ENCODE measurements at places on chromosomes 4 and X.

GRCh38 chr4:9691238-9692065 lies 90.0 kb upstream of the DRD5 start:
- DNase-seq, result peak; percentile 92

DNA sequence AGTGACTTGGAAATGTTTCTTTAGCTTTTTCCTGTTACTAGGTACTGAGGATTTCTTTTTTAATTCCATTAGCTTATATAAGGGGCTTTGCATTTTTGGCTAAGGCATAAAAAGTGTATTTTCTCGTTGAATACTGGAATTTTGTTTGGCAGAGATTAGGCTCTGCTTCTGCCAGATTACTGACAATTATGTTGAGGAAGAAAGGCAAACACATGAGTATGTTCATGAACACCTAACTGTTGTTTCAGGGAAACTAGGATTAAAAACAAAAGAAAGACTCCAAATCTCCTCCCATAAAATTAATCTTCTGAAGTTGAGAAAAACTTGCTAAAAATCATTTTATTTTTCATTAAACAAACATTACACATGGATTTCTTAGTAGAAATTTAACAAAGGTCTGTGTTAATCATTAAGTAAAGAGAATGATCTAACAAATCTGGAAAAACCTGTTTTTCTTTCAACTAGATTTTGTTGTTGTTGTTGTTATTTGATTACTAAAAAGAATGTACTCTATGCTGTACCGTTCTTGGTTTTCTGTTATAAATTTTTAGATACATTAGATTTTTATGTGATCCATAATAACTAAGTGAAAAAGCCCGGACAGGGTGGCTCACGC lies 43.3 kb upstream of the STAG2 start:
- no peak for DNase-seq

GRCh38 chr4:2930135-2930757 lies 33.0 kb downstream of the NOP14 start:
- no peak for DNase-seq

GRCh38 chr4:123599920-123600810 lies 203.6 kb downstream of the SPRY1 start:
- peak; percentile 52 for DNase-seq

GRCh38 chr4:87213421-87214075 lies 6.9 kb downstream of the KLHL8 start:
- DNase-seq, result no peak

GRCh38 chr4:78560296-78560963 lies 8.9 kb downstream of the ANXA3 start:
- no peak for DNase-seq

DNA sequence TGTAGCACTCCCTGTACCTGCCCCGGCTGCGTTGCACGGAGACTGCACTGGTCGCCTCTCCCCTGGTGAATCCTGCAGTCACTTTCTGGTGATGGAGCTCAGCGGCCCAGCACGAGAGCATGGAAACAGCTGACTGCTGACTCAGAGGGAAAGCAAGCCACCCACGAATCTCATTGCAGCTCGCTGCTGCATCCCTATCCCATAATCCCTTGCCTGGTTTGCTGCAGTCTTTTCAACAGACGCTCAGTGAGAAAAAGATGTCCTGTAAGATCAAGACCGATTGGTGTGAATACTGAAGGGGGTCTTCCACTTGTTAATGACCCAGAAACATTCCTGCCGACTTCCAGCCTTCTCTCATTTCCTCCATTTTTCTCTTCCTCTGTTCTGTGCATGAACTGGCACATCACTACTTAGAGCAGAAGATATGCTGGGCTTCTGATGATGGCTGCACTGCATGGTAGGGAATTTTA lies 52.9 kb downstream of the TRIM2 start:
- peak; percentile 27 for DNase-seq

- no peak for DNase-seq
Measured at GRCh38 chr4:87304745-87305432, 17.8 kb downstream of the HSD17B13 start.

DNA sequence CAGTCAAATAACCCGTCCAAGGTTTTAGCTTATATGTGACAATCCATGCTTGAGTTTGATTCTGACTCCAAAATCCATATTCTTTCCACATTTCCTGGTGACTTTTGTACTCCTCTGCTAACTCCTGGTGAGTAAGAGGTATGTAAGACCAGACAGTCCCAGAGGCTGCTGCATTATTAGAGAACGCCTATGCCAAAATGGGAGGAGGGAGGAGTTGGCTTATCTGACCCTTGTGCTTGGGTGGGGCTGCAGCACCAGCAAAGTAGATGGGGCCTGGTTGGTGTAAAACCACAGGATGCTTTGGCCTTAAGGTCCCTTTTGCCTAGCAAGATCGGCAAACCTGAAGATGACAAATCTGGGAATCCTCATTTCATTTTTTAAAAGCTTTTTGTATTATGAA lies 9.1 kb upstream of the RNF212 start:
- DNase-seq, result no peak

DNA sequence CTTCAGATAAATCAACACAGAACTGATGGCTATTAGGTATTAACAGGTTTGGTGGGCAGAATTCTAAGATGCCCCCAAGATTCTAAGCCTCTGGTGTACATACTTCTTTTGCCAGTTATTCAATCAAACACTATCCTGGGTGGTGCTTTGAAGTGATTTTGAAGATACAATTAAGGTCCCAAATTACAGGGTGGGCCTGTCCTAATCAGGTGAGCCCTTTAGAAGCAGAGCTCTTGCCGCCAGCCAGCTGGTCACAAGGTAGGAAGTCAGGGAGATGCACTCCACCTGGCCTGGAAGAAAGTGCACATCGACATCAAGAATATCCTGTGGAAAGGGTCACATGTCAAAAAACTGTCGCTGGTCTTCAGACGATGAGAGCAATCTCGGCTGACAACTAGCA lies 29.5 kb downstream of the ASB9 start:
- no peak for DNase-seq

GRCh38 chr4:932713-933070 lies 432 bp downstream of the TMEM175 start:
- no peak for DNase-seq

GRCh38 chr4:36533944-36534343 lies 252.5 kb downstream of the DTHD1 start:
- no peak for DNase-seq
